ENCODE measurements at places on chromosomes 2 and 18. TPM values are rescaled to one million over a fixed set of nuclear protein-coding genes. Genes with fewer than 3 reads are reported as not detected.

DNA sequence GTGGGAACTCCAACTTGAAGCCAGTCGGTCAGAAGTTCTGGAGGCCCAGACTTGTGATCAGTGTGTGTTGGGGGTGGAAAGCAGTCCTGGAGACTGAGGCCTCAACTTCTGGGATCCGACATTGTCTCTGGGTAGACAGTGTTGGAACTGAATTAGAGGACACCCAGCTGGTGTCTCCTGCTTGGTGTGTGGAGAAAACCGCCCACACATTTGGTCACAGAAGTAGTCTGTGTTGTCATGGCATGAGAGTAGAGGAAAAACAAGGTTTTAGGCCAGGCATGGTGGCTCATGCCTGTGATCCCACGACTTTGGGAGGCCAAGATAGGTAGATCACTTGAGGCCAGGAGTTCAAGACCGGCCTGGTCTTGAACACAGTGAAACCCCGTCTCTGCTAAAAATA lies 51.5 kb downstream of the PUM2 start:
- peak overlapping the region; percentile 52 for H3K27ac ChIP-seq
- peaks cover 45% of the 10 kb centered on the region for H3K36me3 ChIP-seq
- DNase-seq: no peak
- peaks cover 22% of the 10 kb centered on the region for H3K4me1 ChIP-seq

- H3K27me3 ChIP-seq: peaks cover 37% of the 10 kb centered on the region
- peak within 1 kb of the TSS; percentile 83 for H3K27ac ChIP-seq
- no peaks in the 10 kb centered on the region for H3K36me3 ChIP-seq
- peak within 1 kb of the TSS; percentile 78 for H3K4me3 ChIP-seq
These were observed at the start of gene CDH2 for GRCh38 chr18:28176948-28177827. TSS of gene CDH2 (minus strand) at chr18:28177130. CDS start at chr18:28177022, 108 bp downstream.

Gene CTLA4
- 118 TPM for total RNA-seq

DNA sequence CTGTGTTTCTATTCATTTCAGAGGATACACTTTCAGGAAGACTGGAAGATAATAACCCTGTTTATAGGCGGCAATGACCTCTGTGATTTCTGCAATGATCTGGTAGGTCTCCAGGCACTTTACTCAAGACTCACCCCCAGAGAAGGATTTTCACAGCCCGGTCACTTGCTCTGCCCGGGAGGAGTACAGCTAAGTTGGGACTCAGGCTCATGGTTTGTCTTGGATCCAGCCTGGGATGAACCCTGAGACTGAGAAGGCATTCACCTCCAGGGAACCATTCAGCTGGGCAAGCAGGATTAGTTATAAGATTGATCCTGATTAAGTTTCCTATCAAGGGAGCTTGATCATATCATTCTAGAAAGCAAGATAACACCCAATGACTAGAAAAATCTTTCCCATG lies 83.7 kb downstream of the PLB1 start:
- no peaks in the 10 kb centered on the region for H3K27me3 ChIP-seq
- H3K27ac ChIP-seq: no peak overlapping the region
- H3K36me3 ChIP-seq: no peaks in the 10 kb centered on the region
- H3K4me1 ChIP-seq: peaks cover 23% of the 10 kb centered on the region

Gene CCL20
- 3.2 TPM for total RNA-seq

Gene GFPT1
- 52.3 TPM for total RNA-seq

All from activated T-helper 1 cell treated with anti-CD3 and anti-CD28 coated beads, Interleukin-12 subunit alpha, Interleukin-12 subunit beta, Interleukin-2, Interleukin-4 antibody, amounts not matched to agents 30 ng/mL and 10 ng/mL and 1 ng/mL, durations not matched to agents 14 hours and 24 hours and 36 hours (primary cell).